ENCODE measurements at places on chromosomes 2 and 18.

GRCh38 chr18:7608781-7609201, 41.7 kb downstream of the PTPRM start:
- DNase-seq: no peak

GRCh38 chr18:5627776-5628511, 84.1 kb upstream of the EPB41L3 start:
- DNase-seq: no peak

DNA sequence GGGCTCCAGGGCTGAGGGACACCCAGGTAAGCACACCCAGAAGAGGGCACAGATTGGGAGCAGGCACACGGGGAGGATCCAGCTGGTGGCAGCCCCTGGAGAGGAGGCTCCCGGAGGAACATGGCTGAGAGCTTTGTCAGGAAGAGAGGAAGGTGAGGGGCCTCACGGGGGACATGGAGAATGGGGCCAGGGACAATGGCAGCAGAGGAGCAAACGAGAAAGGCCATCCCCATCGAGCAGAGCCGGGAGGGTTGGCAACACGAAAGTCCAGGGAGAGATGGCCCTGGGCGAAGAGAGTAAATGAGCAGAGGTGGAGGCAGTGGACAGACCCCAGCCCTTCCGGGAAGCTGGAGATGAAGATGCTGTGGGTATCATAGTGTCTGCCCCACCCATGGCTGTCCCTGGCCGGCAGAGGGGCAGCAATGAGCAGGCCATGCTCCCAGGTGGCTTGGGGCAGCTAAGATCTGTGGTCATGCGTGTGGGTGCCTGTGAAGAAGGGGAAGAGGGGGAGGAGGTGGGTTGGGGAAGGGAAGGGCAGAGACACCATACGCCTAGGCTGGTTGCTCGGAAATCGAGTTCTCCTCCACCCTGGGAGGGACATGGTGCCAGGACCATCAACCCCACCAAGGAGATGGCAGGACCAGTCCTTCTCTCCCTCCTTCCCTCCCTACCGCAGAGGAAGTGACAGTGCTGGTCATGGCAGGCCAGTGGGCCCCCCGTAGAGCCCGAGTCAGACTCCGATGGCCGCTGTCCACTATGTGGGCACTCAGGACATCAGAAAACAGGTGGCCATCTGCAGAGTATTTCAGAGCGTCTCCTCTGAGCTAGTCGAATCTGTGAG, 191.7 kb downstream of the NDUFA10 start:
- DNase-seq: no peak

DNA sequence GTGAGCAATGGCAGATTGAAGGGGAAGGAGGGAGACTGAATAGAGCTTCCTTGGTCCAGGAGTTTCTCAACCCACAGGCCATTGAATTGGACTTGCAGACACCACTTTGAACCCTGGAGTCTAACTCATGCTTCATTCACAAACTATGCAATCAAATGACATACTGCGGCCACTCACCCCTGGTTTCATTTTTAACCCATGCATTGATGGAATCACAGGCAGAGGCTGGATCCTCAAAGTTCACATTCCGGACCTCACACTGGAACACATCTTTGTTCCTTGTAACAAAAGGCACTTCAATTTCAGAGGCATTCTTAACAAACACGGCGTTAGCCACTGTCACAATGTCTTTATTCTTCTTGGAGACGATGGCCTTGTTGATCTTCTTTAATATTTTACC, 40.7 kb downstream of the MRPL44 start:
- no peak for DNase-seq

DNA sequence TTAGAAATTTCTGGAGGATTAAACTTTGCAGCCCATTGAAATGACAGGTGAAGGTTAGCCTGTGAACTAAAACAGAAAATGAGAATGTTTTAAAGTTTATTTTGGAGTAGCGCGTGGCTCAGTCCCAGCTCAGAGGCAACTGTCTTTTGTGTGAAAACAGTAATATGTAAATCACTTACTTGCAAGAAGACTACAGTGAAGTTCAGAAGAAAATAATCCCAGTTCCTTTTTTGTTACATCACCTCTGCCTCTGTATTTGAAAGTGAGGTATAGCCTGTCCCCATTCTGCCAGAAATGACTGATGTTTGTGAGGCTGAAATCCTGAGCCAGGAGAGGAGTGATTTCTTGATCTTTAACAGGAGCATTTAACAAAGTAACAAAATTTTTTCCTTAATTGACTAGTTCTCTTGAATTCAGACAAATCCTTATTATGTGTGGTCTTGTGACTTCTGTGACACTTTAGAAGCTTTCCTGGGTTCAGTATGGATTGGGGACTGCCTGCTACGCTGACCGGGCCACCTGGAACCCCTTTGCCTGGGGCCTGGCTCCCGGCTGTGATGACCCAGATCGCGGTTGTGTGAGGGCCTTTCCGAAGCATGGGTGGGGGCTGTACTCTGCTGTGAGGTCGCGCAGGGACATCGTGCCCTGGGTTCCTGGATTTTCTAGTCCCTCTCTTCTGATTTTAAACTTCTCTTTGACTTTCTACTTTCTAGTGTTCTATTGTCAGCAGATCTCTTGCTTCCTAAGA, 24.3 kb downstream of the TRAPPC12 start:
- DNase-seq: no peak

- DNase-seq: no peak
Observed at GRCh38 chr2:144607891-144608521, 88.1 kb upstream of the ZEB2 start.

- DNase-seq: no peak
Observed at GRCh38 chr2:100844514-100844913, 24.6 kb downstream of the NPAS2 start.

DNA sequence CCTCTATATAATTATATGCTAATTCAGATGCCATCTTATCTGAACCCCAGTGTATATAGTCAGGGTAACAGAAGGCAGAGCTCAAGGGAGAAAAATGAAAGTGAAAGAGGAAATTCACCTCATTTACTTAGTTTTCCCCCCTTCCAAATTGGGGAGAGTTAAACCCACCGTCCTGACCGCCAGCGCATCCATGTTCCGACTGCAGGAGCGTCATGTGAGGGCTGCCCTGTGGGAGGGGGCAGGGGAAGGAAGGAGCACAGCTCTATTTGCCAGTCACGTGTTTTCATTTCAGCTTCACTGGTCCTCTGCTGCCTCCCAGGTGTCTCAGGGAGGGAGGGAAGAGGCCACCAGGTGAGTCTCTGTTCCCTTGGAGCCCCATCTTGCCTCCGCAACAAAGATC, 13.2 kb downstream of the CNNM4 start:
- DNase-seq: no peak

DNA sequence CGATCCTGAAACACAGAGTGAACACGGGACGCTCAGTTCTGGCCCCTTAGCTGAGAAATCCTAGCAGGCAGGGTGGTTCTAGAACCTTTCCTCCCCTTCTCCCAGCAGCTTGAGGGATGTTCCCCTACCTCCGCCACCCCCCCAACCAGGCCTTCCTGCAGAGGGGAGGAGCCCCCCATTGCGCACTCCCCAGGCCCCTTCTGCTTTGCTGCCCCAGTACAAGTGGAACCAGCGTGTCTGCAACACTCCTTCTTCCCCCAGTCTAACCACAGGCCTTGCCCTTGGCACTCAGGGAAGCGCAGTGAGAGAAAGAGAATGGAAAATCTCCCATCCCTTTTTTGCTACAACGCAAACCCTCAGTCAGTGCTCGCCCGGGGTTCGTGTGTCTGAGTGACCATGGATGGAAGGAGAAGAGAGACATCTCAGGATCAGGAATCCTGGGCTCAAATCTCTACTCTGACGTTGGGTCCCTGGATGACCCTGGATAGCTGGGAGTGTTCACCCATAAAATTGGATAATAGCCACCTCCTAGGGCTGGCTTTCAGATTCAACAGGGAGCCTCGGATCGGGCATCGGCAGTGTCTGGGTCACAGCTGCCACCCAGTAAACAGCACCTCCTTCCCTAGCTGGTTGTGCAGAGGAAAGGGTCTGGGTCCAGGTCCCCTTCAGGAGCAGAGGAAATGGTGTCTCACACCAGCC, 3.7 kb downstream of the NPPC start:
- DNase-seq: no peak

GRCh38 chr2:156192468-156192867, 140.1 kb downstream of the NR4A2 start:
- DNase-seq: no peak

GRCh38 chr2:150126839-150127238, 360.6 kb downstream of the RND3 start:
- no peak for DNase-seq

DNA sequence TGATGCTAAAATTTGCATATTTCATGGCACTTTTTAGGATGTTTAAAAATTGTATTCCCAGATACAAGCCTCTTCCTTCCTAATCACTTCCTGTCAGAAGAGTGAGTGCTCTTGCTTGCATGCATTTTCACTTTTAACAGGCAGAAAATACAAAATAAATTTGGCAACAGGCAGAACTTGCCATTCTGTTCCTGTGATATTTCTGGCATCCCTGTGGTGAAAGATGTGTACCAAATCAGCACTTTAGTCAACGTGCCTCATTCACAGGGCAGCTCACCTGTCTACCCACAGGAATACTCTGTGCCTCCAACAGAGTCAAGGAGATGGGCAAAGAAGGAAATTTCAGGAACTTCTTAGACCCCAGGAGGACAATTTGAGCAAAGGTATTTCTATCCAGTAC, 360.9 kb downstream of the AKAIN1 start:
- DNase-seq: no peak

DNA sequence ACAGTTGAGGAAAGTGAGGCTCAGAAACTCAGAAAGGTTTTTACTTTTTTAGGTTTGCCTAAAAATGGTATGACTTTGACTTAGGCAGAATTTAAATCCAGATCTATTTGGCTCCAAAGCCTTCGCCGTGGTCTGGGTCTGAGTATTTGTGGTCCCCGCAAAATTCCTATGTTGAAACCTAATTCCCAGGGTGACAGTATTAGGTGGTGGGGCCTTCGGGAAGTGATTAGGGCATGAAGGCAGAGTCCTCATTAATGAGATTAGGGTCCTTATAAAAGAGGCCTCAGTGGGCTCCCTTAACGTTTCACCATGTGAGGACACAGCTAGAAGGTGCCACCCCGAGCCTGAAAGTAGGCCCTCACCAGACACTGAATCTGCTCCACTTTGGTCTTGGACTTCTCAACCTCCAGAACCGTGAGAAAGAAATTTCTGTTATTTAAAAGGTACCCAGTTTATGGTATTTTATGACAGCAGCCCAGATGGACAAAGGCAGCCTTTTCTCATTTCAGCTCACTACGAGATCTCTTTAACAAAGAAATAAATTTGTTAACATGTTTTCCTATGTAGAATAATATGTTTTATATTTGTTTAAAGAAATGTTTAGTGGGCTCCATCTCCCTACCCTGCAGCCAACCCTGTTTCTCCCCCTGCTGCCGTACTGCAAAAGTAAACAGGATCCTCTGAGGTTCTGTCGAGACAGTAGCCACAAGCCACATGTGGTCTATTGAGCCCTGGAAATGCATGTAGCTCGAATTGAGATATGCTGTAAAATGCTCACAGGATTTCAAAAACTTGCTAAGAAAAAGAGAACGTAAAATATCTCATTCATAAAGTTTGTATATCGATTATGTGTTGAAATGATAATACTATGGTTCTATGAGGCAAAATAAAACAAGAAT, 80.6 kb downstream of the MOGAT1 start:
- no peak for DNase-seq

DNA sequence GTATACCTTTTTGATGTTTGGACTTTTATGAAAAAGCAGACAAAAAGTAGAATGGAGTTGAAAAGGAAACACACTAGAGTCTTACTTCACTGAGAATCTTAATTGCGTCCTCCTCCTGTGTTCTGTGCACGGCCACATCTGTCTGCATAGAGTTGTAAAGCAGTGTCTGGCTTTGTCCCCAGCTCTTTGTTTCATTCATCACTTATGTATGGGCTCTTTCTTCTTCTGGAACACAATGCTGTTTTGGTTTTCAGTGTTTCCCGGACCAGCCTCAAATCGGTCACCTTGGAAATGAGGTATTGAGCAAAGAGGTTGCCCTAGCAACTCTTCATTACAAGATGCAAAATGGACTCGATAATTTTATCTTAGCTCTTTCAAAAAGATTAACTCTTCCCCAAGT, 104.3 kb upstream of the CNGA3 start:
- DNase-seq: no peak

GRCh38 chr2:159637240-159637639, 20.9 kb upstream of the BAZ2B start:
- DNase-seq: no peak

Data from esophagus squamous epithelium (tissue), 5 donors.